ENCODE measurements at places on chromosomes 6 and 20.

DNA sequence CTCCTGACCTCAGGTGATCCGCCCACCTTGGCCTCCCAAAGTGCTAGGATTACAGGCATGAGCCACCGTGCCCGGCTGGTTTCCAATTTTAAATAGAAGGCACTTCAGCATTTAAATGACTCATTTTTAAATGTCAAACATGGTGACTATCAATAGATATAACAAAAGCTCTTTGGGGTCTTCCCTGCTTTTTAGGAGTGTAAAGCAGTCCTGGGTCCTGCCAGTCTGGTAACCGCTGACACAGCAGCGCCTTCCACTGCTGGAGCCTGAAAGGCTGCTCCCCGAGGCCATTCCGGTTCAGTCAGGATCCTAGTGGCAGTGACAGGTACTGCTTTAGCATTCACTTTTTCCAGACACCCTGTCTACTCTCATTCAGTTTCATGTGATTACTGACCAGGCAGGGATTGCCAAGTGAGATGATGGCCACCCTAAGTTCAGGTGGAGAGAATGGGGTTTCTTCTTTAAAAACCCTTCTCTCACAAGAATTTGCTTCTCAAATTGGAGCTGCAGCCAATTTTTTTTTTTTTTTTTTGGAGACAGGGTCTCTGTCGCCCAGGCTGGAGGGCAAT lies 5.1 kb downstream of the DIDO1 start:
- DNase-seq: peak; percentile 36

DNA sequence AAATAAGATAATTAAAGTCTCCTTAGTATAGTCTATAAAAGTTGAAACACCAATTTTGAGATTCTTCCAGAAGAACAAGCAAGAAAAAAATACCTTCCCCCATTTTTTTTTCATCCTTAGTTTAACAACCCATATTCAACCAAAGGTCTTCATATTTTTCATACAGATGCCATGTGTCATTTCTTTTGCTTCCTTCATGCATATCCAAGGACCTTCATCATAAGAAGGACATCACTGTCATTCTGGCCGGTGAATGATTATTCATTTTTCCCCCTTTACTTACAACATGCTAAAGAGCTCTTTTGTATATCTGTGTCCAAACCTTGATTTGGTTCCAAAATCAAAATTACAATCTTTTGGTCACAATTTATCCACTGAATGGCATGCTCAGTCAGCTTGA lies 21.3 kb upstream of the CLIC5 start:
- DNase-seq: no peak

DNA sequence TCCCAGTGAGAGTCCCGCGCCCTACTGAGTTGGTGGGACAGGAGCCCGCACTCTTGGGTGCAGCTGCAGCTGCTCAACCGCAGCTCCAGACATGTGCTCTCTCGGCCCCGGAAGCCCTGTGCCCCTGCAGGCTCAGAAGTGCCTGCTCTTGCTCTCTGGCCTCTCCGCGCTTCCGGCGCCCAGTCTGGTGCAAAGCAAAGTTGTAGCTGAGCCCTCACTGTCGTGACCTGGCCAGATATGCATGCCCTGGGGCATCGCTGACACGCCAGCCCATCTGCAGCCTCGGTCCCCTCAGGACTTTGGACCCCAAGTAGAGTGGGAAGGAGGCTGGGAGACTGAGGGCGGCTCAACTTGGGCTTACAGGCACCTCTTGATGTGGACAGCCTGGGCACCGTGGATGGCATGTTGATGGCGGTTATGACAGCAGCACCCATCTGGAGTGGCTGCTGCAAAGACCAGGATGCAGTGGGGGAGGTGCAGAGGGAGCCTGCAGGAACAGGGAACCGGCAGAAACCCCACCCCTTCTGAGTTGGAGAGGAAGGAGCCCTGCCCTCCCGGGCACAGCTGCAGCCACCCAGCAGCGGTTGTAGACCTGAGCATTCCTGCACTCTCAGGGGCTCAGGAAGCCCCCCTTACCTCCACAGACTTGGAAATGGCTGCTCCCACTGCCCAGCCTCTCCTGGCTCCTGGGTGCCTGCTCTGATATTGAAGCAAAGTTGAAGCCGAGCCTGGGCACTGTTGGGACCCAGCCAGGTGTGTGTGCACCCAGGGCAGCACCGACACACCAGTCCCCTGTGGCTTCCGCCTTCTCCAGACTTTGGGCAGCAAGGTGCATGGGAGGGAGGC lies 462.6 kb downstream of the TBC1D32 start:
- no peak for DNase-seq

GRCh38 chr20:54629632-54630031 lies 154.2 kb downstream of the DOK5 start:
- DNase-seq: no peak

DNA sequence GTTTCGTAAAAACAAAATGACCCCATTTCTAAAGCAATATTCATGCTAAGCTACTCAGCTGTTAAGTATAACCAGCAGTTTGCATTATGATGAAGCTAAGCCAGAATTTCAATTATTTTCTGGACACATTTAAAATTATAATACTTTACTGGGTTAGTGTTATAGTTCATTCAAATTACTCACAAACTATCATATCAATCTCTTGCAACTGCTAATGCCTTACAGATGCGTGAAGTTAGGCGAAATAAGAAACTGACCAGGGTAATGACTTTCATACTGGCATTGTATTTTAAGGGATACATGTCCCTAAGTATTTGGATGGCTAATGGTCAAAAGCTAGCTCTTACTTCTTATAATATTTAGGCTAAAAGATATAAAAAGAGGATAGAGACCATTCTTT lies 249.6 kb downstream of the TSHZ2 start:
- DNase-seq: no peak

DNA sequence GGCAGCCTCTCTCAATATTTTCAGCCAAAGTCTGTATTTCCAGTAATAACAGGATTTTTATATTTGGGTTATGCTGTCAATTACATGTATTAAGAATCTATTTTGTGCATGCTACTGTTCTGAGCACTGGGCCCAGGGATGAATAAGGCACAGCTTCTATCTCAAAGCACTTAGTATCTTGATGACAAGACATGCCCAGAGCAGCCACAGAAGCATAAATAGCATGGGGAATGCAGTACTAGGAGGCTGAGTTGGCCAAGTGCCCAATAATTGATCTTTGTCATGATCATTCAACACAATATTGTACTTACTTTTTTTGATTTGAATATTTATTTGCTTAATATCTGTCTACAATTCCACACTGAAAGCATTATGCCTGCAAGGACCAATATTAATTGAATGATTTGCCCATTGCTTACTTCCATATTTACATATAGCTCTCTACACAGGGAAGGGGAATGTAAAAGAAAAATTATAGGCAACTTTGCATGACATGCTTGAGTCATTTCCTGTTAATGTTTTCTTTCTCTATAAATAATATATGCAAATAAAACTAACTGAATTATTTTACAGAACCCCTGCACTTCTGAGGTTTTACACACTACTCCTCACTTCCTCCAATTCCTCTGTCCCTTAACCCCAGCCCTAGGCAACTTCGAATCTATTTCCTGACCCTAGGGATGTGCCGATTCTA lies 298.9 kb upstream of the BMP2 start:
- no peak for DNase-seq

- DNase-seq: no peak
Observed at GRCh38 chr6:163031931-163032330, 304.2 kb downstream of the PACRG start.

DNA sequence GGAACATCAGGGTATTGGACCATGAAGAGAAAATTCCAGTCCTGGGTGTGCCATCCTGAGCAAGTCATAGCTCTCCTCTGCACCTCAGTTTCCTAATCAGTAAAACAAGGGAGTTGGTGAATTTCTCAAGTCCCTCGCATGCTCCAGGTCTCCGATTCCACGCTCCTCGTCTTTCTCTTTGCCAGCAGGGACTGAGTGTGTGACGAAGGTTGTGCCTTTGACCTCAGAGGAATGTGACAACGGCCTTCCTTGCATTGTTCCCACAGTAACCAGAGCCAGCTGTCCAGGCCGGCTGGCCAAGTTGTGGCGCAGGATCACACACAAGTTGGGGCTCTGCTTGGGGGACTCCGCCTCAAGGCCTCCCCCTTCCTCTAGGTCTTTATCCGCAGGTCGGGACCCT lies 217.3 kb downstream of the ATXN1 start:
- DNase-seq: no peak

- DNase-seq: no peak
Observed at GRCh38 chr6:27837625-27838057, 74.6 kb downstream of the OR2B2 start.

DNA sequence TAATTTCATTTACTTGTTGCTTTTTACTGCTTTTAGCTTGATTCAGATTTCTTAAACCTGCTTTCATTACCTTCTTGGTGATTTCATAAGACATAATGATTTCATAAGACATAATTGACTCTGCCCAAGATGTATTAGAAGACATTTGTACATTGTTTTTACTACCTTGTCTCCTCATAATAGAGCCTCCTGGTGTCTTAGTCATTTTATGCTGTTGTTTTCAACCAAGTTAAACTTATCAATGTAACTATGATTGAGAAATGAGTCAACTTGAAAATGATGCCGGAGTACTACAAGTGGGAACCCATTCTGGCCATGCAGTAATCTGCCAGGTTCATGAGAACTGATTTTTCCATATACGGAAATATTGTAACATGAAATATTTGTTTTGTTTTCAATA lies 573.6 kb downstream of the MMUT start:
- DNase-seq: no peak

DNA sequence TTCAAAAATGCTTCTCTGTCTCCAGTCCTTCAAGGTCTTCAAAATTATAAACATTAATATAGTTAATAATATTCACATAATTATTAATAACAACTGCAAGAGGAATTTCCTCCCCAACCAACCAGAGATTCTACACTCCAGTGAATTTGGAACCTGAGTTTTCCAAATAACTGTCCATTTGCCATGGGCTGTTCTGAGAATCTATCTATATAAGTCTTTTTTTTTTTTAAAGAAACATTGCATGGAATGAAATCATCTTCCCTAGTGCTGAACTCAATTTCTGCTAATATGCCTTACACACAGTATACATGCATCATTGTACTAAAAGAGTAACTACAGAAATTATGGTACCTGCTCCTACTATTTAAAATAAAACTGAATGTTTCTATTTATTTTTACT lies 113.9 kb downstream of the SLC22A3 start:
- DNase-seq: no peak

DNA sequence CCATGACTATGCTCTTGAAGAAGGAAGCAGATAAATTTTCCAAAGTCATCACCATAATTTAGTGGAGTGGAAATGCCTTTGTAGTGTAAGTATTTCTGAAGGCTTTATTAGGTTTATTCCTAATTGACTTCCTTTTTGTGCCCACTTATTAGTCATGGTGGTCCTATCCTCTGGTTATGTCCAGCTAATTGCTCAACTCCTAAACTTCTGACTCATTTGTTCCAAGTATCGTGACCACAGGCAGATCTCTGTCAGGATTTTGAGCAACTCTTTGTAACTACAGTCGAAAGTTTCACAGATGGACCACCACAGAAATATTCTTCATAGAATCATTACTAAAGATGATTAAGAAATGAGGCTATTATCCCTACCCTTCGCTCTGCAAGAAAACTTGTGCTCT lies 315.6 kb upstream of the PTCHD4 start:
- no peak for DNase-seq

DNA sequence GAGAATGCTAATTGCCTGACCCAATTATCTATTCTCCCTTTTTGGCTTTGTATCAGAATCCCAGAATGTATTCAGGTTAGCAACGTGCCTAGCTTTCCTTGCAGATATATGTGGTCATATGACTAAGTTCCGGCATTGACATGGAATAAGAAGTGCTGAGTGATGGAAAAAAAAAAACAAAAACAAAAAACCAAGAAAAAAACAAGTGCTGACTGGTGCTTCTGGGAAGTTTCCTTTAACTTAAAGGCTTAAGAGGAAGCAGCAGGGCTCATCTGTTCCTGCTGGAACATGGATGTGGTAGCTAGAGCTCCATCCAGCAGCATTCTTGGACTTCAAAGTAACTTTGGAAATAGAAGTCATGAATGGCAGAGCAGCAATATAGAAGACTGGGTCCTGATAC lies 10.4 kb upstream of the RPF2 start:
- no peak for DNase-seq

DNA sequence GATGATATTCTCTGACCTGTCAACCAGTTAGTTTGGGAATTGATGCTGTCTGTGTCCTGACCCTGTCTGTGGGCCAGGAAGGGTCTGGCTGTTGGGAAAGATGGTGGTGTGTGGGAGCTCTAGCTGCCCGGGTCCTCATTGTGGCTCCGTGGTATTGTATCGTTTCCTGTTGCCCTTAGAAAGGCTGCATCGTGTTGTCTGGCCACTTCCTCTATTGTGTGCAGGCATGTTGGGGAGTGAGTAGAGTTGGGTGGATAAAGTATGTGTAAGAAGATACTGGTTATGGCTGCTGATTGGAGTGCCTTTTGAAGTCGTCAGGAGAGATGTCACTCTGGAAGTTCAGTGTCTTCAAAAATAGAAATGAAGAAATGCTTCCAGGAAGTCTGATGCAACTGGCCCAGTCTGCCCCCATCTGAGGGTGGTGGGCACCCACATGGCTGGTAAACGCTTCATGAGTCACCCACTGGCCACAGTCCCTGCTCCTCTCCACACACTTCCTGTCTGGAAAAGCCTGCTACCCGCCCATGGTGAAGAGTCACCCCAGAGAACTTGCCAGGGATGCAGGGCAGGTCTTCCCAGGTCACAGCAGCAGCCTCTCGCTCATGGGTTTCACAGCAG lies 27.9 kb downstream of the PPARD start:
- no peak for DNase-seq

DNA sequence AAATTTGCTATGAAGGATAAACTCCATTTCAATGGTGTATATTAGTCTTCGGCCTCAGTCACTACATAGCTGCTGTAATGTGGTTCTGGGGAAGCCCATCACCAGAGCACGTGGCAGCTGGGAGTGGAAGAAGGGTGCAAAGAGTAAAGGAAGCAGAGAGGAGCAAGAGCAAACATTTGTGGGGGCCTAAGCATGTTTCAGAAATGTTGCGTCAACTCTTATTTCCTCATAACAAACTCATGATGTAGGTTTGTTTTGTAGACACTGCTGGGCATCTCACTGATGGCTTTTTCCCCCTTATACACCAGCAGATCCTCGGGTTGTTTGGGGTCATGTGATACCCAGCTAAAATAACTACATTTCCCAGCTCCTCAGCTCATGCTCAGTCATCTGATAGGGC lies 37.3 kb downstream of the DOK5 start:
- DNase-seq: no peak

DNA sequence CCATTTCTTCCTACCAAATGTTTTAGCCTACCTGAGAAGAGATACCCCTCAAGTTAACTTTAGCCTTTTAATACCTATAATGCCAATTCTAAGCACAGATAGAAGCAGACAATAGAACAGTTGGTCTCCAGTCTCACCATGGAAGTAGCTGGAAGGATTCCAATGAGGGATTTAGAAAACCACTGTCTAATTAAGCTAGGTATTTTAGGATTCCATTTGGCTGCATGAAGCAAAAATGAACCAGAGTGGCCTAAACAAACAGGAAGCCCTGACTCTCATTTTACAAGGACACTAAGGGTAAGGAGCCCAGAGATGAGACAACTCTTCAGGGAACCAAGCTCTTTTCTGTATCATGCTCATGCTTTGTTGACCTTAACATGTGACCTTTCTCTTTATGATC lies 199.2 kb downstream of the ALDH8A1 start:
- no peak for DNase-seq

GRCh38 chr6:90295854-90296340 lies 746 bp downstream of the BACH2 start:
- peak; percentile 43 for DNase-seq

GRCh38 chr20:56285496-56285895 lies 37.0 kb downstream of the MC3R start:
- DNase-seq: no peak
